ENCODE measurements at places on chromosomes 1 and 21. TPM values are rescaled to one million over a fixed set of nuclear protein-coding genes. Genes with fewer than 3 reads are reported as not detected.

ACOT11 gene
- 9.4 TPM for total RNA-seq

DNA sequence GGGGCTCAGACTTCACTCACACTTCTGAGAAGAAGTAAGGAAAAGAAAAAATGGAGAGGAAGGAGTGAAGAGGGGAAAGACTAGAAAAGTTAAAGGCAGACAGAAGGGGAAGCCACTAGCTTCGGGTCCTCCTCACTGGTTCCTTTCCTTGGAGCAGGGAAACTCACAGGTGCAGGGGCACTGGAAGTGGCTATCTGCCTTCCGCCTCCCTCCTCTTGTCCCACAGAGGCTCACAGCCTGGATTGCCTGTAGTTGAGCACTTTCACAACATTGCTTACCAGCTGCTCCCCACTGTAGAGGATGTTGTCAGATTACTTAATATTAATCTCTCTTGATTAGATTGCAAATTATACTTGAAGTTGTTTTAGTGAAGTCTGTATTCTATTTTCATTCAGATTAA is 21.6 kb upstream of the ABCA4 start:
- DNase-seq, result no peak
- no peak overlapping the region for H3K4me3 ChIP-seq
- no peaks in the 10 kb centered on the region for H3K36me3 ChIP-seq
- no peaks in the 10 kb centered on the region for H3K27me3 ChIP-seq
- no peak overlapping the region for H3K27ac ChIP-seq

OR2AK2 gene
- total RNA-seq, result not detected

- H3K36me3 ChIP-seq, result no peaks in the 10 kb centered on the region
- no peak overlapping the region for H3K27ac ChIP-seq
- no peak for DNase-seq
- H3K4me3 ChIP-seq, result no peak overlapping the region
- no peaks in the 10 kb centered on the region for H3K4me1 ChIP-seq
- no peaks in the 10 kb centered on the region for H3K27me3 ChIP-seq
Observed at GRCh38 chr1:6072774-6073479, 27.2 kb downstream of the KCNAB2 start.

DNA sequence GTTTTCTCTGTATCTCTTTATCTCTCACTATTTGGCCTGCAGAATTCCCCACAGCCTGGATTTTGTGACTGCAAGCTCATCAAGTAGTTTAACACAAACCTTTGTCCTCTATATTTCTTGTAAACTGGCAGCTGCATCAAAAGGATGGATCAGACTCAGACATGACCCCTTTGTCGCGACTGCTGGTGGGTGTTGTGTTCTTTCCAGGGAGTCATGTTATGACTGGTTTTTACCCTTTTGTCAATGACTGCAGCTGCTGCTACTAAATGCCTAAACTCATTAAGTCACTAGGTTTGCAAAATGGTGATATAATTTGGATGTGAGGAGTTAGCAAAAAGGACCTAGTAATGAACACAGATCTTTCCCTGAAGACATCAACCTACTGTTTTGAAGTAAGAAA is 10.2 kb upstream of the TOMM20 start:
- no peak overlapping the region for H3K27ac ChIP-seq
- no peaks in the 10 kb centered on the region for H3K27me3 ChIP-seq
- H3K4me3 ChIP-seq, result no peak overlapping the region
- DNase-seq, result no peak
- no peaks in the 10 kb centered on the region for H3K4me1 ChIP-seq
- peaks cover 69% of the 10 kb centered on the region for H3K36me3 ChIP-seq

NTRK1 gene
- 5.7 TPM for total RNA-seq

- H3K27ac ChIP-seq, result no peak overlapping the region
- H3K36me3 ChIP-seq, result no peaks in the 10 kb centered on the region
- H3K4me1 ChIP-seq, result no peaks in the 10 kb centered on the region
- H3K27me3 ChIP-seq, result no peaks in the 10 kb centered on the region
- no peak for DNase-seq
Observed at GRCh38 chr1:200124309-200124708, 96.8 kb downstream of the NR5A2 start.

DNA sequence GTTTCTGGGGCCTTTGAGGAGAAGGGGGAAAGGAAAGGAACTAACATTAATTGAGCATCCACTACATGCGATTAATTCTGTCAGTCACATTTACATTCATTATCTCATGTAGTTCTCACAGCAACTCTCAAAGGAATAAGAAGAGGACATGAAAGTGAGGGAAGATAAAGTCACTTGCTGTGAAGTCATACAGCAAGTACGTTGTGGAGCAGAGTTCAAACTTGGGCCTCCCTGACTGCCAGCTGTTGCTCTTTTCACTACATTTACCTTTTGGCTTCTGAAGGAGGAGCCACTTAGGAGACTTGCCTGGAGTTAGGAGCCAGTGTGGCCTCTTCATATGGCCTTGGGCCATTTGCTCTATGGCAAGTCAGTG is 6.2 kb downstream of the ZNF691 start:
- H3K27ac ChIP-seq, result no peak overlapping the region
- no peak for DNase-seq
- no peaks in the 10 kb centered on the region for H3K27me3 ChIP-seq
- no peaks in the 10 kb centered on the region for H3K36me3 ChIP-seq

KCNJ15 gene
- total RNA-seq, result 2.8 TPM

TAL1 gene
- 3.7 TPM for total RNA-seq

- no peak overlapping the region for H3K4me3 ChIP-seq
- no peaks in the 10 kb centered on the region for H3K36me3 ChIP-seq
- no peak overlapping the region for H3K27ac ChIP-seq
- H3K27me3 ChIP-seq, result no peaks in the 10 kb centered on the region
- no peak for DNase-seq
Observed at GRCh38 chr1:244830639-244831038, 4.8 kb upstream of the COX20 start.

- DNase-seq, result no peak
- no peaks in the 10 kb centered on the region for H3K36me3 ChIP-seq
- H3K4me1 ChIP-seq, result no peaks in the 10 kb centered on the region
- no peak overlapping the region for H3K27ac ChIP-seq
- H3K27me3 ChIP-seq, result no peaks in the 10 kb centered on the region
Observed at GRCh38 chr1:56453417-56454078, 125.8 kb downstream of the PLPP3 start.

- no peaks in the 10 kb centered on the region for H3K36me3 ChIP-seq
- no peak overlapping the region for H3K27ac ChIP-seq
- DNase-seq, result no peak
- no peak overlapping the region for H3K4me3 ChIP-seq
Observed at GRCh38 chr21:31195334-31196015, 148.6 kb downstream of the TIAM1 start.

DNA sequence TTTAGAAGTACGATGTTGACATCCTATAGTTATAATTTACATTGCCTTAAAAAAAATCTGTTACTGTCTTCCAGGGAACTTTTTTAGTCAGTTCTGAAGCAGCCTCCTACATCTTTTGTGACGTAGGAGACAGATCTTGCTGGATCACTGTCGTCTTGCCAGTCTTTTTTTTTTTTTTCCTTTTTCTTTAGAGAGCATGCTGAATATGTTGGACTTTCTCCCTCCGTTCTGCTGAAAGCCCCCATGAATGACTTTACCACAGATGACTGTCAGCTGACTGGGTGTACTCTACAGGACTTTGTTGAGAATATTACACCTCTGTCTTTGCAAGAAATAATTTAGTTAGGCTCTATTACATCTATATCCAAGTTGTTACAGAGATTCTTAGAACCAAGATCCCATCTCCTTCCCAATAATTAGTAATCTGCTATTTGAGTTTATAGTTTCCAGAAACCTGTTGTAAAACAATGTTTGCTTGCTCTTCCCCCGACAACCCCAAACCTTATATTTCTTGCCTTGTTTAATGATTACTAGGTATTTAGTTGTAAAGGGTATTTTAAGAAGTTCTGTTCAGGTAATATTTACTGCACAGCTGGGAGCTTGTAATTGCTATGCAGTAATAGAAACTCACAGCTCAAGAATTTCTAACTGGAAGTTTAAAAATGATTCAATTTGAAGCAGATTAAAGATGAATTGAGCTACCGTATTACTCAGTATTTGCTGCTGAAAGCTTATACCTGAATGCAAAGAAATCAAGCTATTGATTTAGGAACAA is 61.8 kb downstream of the RASAL2 start:
- DNase-seq, result no peak
- no peak overlapping the region for H3K27ac ChIP-seq
- H3K4me3 ChIP-seq, result no peak overlapping the region
- no peaks in the 10 kb centered on the region for H3K4me1 ChIP-seq

HEYL gene
- total RNA-seq, result 27.7 TPM

- H3K4me3 ChIP-seq, result no peak overlapping the region
- H3K36me3 ChIP-seq, result no peaks in the 10 kb centered on the region
- H3K27ac ChIP-seq, result no peak overlapping the region
- H3K27me3 ChIP-seq, result no peaks in the 10 kb centered on the region
- DNase-seq, result no peak
- no peaks in the 10 kb centered on the region for H3K4me1 ChIP-seq
Observed at GRCh38 chr1:218513328-218513727, 168.2 kb downstream of the TGFB2 start.

GRCh38 chr1:96510911-96511310 is 210.7 kb upstream of the PTBP2 start:
- DNase-seq, result no peak
- H3K27ac ChIP-seq, result no peak overlapping the region
- H3K36me3 ChIP-seq, result no peaks in the 10 kb centered on the region
- H3K4me1 ChIP-seq, result no peaks in the 10 kb centered on the region
- no peaks in the 10 kb centered on the region for H3K27me3 ChIP-seq
- no peak overlapping the region for H3K4me3 ChIP-seq

GRCh38 chr21:38815060-38815405 is 9.3 kb downstream of the ETS2 start:
- H3K36me3 ChIP-seq, result no peaks in the 10 kb centered on the region
- DNase-seq, result no peak
- peaks cover 28% of the 10 kb centered on the region for H3K4me1 ChIP-seq

MYBPH gene
- total RNA-seq, result not detected

- H3K36me3 ChIP-seq, result no peaks in the 10 kb centered on the region
- DNase-seq, result no peak
- peaks cover 5% of the 10 kb centered on the region for H3K4me1 ChIP-seq
- H3K27ac ChIP-seq, result no peak overlapping the region
- H3K27me3 ChIP-seq, result no peaks in the 10 kb centered on the region
Observed at GRCh38 chr1:178345807-178346206, 151.0 kb downstream of the CLEC20A start.

GRCh38 chr1:62209931-62210595 is 15.4 kb downstream of the L1TD1 start:
- H3K4me1 ChIP-seq, result no peaks in the 10 kb centered on the region
- no peak overlapping the region for H3K4me3 ChIP-seq
- DNase-seq, result no peak
- H3K36me3 ChIP-seq, result no peaks in the 10 kb centered on the region

CYYR1 gene
- total RNA-seq, result 63.0 TPM

- no peak overlapping the region for H3K4me3 ChIP-seq
- H3K27me3 ChIP-seq, result no peaks in the 10 kb centered on the region
Observed at GRCh38 chr1:210360852-210361477, 32.3 kb downstream of the HHAT start.

- H3K4me1 ChIP-seq, result no peaks in the 10 kb centered on the region
- H3K4me3 ChIP-seq, result no peak overlapping the region
- no peak for DNase-seq
- H3K27me3 ChIP-seq, result no peaks in the 10 kb centered on the region
- H3K36me3 ChIP-seq, result no peaks in the 10 kb centered on the region
Observed at GRCh38 chr1:47409311-47410067, 6.6 kb upstream of the FOXE3 start.

AURKAIP1 gene
- 191 TPM for total RNA-seq

TIE1 gene
- total RNA-seq, result 11.6 TPM

DIO1 gene
- total RNA-seq, result 0.19 TPM

GRCh38 chr1:2466270-2466665 is 9.8 kb upstream of the PLCH2 start:
- no peaks in the 10 kb centered on the region for H3K4me1 ChIP-seq
- no peak for DNase-seq
- H3K27me3 ChIP-seq, result peaks cover 46% of the 10 kb centered on the region
- no peaks in the 10 kb centered on the region for H3K36me3 ChIP-seq

TTC34 gene
- total RNA-seq, result 1.1 TPM

DNA sequence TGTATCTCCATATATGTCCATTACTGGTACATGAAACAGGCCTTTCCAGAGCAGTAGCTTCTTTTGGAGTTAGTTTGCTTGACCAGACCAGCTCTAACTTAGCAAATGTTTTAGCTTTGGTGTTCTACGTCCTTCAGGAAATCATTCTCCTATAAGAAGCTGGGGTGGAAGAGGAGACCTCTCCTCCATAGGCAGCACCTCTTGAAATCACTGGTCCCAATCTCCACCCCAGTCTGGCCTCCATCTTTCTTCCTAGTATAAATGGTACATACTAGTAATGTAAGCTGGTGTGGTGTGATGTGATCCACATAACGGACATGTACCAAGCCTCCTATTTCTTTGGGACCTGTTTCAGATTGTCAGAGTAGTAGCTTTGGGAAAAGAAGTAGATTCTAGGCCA is 171.4 kb downstream of the DHRS3 start:
- peaks cover 23% of the 10 kb centered on the region for H3K4me1 ChIP-seq
- H3K36me3 ChIP-seq, result no peaks in the 10 kb centered on the region
- H3K27ac ChIP-seq, result no peak overlapping the region
- no peaks in the 10 kb centered on the region for H3K27me3 ChIP-seq
- no peak for DNase-seq
- H3K4me3 ChIP-seq, result no peak overlapping the region

GRCh38 chr1:86515597-86515996 is 31.3 kb upstream of the CLCA4 start:
- H3K36me3 ChIP-seq, result no peaks in the 10 kb centered on the region
- H3K4me1 ChIP-seq, result no peaks in the 10 kb centered on the region
- DNase-seq, result no peak
- H3K27me3 ChIP-seq, result no peaks in the 10 kb centered on the region
- no peak overlapping the region for H3K27ac ChIP-seq

- no peak overlapping the region for H3K4me3 ChIP-seq
- no peaks in the 10 kb centered on the region for H3K4me1 ChIP-seq
- H3K27ac ChIP-seq, result no peak overlapping the region
- no peaks in the 10 kb centered on the region for H3K36me3 ChIP-seq
- DNase-seq, result no peak
- no peaks in the 10 kb centered on the region for H3K27me3 ChIP-seq
Observed at GRCh38 chr1:41599912-41600311, 115.4 kb upstream of the EDN2 start.
